ENCODE measurements at places on chromosomes 5 and 9.

GRCh38 chr5:150623152-150623877 lies 17.1 kb upstream of the SYNPO start:
- no peak for DNase-seq

GRCh38 chr5:116872986-116873385 lies 298.4 kb upstream of the SEMA6A start:
- DNase-seq = no peak

- DNase-seq = no peak
Measured at GRCh38 chr9:111805830-111806241, 11.1 kb upstream of the SHOC1 start.

DNA sequence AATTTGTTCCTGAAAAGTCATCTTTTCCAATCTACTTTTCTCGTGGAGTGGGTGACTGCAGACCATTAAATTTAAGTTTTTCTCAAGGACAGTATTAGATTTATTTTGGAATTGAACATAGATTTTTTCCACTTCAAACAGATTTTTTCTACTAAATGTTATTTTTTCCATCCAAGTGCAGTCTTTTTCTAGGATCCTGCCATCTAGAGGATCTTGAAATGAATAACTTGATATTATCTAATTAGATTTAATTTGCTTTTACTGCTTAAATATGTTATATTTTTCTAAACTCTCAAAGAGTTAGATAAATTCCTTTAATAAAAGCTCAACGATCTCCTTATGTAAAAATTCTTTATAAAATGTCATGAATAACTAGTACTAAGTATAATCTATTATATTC lies 136.9 kb upstream of the PRR16 start:
- DNase-seq = no peak

DNA sequence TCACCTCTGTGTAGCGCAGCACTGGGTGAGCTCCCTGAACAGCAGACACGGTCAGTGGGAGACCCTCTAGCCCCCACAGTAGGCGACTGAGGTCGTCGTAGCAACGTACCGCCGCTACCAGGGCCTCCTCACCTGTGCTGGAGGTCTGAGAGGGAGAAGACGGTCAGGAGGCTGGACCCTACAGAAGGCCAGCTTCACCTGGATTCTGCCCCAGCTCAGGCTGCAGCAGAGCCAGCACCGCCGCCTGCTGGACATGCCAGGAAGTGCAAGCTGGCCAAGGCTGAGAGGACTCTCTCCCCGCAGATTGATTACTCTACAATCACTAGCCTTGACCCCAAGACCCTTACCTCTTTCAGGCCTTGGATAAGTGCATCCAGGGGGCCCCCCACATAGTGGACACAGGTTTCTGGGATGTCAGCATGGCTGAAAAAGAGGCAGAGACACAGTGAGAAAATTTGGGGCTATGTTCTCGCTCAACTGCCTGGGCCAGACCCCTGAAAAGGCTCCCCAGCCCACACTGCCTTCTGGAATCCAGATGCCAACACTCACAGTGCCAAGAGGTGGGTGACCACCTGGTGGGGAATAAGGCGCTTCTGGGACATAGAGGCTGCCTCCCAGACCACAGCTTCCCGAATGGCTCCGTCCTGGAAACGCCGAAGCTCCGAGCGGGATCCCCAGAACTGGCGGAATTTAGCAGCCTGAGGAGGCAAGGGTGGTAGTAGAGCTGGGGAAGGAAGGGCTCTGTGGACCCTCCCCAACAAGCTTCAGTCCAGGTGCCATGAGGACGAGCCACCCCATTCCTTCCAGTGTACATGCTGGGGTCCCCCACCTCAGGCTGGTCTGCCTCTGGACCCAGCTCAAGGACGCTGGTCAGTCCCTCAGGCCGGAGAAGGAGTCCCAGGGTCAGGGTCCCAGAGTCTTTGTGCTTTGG lies 6.9 kb downstream of the NOL6 start:
- no peak for DNase-seq

- no peak for DNase-seq
Measured at GRCh38 chr5:41761663-41762062, 108.6 kb downstream of the OXCT1 start.

DNA sequence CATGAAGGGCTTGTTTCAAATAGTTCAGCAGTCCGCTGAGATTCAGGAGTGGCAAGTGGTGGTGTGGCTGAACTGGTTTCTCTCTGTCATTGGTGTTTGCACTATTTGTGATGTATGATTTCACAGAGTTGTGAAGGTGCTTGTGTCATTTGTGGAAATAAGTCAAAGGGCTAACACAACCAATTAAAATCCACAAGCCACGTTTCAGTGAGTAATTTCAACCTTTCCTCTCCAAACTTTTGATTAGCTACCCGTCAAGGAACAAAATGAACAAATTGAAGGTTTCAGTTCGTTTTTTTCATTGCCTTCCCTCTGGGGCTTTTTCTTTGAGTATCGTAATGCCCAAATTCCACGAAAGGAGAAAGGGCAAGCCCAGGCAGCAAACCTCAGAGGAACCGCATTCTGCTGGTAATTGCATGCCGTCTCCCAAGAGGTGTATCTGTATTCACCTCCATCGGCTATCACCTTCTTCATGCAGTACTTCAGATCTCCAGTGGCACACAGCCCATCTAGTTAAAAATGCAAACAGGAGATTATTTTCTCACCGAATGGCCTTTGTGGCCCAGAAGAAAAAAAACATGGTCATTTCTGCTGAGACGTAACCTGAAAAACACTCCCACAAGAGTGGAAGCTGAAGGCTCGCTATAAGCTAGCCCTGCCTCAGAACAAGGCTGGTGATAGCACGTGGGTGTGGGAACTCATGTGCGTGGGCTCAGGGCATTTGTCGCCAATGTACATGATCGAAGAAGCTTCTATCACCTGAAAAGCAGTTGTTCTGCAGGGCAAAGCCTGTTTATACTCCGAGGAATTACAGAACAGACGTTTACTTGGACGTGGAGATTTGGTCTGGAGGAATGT lies 197.1 kb downstream of the NR3C1 start:
- no peak for DNase-seq

- no peak for DNase-seq
Measured at GRCh38 chr9:98121058-98121457, 2.0 kb upstream of the TRIM14 start.

DNA sequence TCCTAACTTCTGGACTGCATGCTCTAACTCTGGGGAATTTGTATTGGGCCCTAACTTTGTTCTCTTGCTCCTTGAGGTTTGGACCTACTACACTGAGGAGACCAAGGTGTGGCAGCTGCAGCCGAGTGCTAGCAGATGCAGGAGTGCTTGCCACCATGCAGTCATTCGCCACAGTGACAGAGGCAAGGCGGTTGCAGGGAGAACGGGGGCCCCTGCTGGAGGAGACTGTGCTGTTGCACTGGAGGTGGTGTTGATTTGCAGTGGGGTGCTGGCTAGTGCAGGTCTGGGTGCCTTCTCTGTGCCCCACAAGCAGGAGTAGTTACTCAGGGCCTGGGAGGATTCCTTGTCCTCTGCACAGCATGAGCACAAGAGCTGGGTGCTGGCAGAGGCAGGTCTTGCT lies 22.4 kb upstream of the DIRAS2 start:
- no peak for DNase-seq

GRCh38 chr5:15065091-15065490 lies 193.5 kb upstream of the ANKH start:
- no peak for DNase-seq

GRCh38 chr5:125465703-125466102 lies 719.3 kb upstream of the ZNF608 start:
- no peak for DNase-seq

- DNase-seq = no peak
Measured at GRCh38 chr5:140591747-140592372, 27.2 kb downstream of the SLC35A4 start.

- DNase-seq = no peak
Measured at GRCh38 chr5:96501991-96502646, 69.1 kb upstream of the PCSK1 start.

GRCh38 chr9:5552301-5552700 lies 42.0 kb downstream of the PDCD1LG2 start:
- DNase-seq = no peak

DNA sequence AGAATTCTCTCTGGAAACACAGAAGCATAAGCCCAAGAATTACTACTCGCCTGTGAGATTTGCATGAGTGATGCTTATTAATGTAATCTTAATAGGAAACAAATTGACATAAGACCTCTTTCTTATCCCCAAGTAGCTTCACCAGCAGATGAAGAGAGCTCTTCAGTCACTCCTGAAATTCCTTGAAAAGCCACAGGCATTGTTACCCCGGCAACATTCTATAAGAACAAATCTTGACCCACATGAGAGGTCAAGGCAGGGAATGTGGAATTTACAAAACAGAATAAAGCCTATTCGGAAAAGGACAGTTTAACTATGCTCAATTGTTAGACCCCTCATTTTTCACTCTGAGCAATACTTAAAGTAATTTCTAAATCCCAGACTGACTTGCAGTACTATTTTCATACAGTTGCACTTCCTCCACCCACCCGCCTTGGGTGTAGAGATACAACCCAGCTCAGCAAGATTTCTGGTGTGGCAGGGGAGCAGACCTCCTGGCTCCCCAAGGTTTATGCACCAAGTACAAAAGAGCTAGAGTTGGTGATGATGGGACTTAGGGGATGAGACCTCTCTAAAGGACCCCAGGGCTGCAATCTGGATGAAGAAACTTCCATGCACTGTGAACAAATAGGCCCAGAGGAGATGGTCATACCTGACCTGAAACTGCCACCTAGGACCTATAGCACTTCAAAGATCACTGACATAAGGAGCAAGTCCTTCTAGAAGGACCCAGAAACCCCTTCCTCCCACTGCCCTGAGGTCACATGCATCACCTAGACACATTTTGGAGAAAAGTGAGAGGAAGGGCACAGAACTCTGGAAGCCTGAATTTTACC lies 242.1 kb downstream of the ZNF608 start:
- DNase-seq = no peak

DNA sequence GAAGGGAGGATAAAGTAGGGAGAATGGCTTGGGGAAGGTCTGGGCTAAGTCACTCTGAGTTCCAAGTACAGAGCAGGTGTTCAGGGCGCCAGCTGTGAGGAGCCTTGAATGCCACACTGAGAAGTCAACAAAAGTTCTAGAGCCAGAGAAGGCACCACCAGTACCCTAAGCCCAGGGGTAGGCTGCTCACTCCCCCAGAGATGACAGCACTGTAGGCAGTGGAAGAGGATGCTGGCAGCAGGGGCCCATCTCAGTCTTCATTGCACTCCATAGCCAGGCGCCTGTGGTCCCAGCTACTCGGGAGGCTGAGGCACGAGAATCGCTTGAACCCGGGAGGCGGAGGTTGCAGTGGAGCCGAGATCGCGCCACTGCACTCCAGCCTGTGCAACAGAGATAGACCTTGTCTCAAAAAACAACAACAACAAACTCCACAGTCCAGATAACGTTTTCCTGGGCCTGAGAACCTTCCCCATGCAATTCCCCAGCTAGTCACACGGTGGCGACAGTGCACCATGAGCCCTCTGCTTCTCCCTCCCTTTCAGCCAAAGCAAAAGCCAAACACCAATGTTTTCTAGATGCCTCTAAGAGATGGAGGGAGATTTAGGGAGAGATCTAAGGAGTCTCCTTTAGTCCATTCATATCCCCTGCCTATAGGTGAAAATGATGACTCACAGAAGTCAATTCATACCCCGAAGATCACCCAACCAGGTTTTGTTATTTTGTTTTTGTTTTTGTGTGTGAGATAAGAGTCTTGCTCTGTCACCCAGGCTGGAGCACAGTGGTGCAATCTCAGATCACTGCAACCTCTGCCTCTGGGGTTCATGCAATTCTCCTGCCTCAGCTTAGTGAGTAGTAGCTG lies 19.8 kb upstream of the NSD1 start:
- no peak for DNase-seq
